ENCODE measurements at places on chromosomes 4 and X. TPM values are rescaled to one million over a fixed set of nuclear protein-coding genes. Genes with fewer than 3 reads are reported as not detected.

The RHOH gene
- 98.6 TPM for total RNA-seq

The FRG1 gene
- 69.4 TPM for total RNA-seq

The FGF5 gene
- total RNA-seq = not detected

The DUX4 gene
- not detected for total RNA-seq

The RAB40AL gene
- total RNA-seq = not detected

The GYG2 gene
- not detected for total RNA-seq

The NXT2 gene
- total RNA-seq = 13.9 TPM

The FBXW7 gene
- total RNA-seq = 35.8 TPM

The MAP3K15 gene
- 0.69 TPM for total RNA-seq

The VSIG4 gene
- not detected for total RNA-seq

The PAGE1 gene
- not detected for total RNA-seq
